ENCODE measurements at places on chromosomes 12 and 14. TPM values are rescaled to one million over a fixed set of nuclear protein-coding genes. Genes with fewer than 3 reads are reported as not detected.
A peak's percentile ranks its signal among the peaks of the same experiment; 100 is the strongest.

- H3K4me3 ChIP-seq = no peak overlapping the region
- H3K27me3 ChIP-seq = peaks cover 2% of the 10 kb centered on the region
- no peaks in the 10 kb centered on the region for H3K36me3 ChIP-seq
- no peak overlapping the region for H3K27ac ChIP-seq
Measured at GRCh38 chr12:89919241-89919906, 210.7 kb upstream of the ATP2B1 start.

DNA sequence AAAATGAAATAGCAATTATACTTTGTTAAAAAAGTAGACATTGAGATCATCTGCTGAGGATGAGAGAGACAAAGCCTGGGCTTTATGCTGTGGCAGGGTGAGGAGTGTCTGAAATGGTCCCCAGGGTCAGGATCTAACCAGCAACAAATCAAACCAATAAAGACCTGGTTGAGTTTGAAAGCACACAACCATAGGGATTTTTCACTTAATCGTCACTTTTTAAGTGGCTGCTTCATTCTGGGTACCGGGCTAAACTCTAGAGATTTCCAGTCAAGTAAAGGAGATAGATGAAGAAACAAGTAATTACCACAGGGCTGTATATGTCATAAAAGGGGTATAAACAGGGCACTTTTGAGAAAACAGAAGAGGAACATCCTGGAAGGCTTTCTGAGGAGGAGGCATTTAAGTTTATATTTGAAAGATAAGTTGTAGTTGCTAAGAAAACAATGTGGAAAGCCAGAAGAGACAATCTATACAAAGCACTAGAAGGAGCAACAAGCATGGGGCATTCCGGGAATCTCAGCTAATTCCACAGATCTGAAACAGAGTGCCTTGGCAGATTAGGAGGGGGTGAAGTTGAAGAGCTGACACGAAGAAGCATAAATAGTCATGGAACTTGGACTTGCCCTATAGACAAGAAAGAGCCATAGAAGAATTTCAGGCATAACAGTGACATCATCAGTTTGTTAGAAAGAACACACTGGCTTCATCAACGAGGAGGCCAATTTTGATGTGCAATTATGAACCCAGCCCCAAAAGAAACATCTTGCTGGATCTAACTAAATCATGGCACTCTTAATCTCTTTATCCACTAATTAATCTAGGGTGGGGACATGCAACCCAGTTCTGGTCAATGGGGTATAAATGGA lies 46.9 kb upstream of the FRS2 start:
- no peak for DNase-seq
- peaks cover 2% of the 10 kb centered on the region for H3K27me3 ChIP-seq

Gene IL22
- 3.4 TPM for total RNA-seq

GRCh38 chr14:91957876-91958313 lies 10.4 kb upstream of the FBLN5 start:
- no peak overlapping the region for H3K4me3 ChIP-seq
- no peaks in the 10 kb centered on the region for H3K4me1 ChIP-seq
- no peak for DNase-seq

GRCh38 chr12:92601176-92601575 lies 101.6 kb upstream of the PLEKHG7 start:
- H3K36me3 ChIP-seq = peaks cover 28% of the 10 kb centered on the region
- no peak overlapping the region for H3K27ac ChIP-seq
- DNase-seq = no peak

DNA sequence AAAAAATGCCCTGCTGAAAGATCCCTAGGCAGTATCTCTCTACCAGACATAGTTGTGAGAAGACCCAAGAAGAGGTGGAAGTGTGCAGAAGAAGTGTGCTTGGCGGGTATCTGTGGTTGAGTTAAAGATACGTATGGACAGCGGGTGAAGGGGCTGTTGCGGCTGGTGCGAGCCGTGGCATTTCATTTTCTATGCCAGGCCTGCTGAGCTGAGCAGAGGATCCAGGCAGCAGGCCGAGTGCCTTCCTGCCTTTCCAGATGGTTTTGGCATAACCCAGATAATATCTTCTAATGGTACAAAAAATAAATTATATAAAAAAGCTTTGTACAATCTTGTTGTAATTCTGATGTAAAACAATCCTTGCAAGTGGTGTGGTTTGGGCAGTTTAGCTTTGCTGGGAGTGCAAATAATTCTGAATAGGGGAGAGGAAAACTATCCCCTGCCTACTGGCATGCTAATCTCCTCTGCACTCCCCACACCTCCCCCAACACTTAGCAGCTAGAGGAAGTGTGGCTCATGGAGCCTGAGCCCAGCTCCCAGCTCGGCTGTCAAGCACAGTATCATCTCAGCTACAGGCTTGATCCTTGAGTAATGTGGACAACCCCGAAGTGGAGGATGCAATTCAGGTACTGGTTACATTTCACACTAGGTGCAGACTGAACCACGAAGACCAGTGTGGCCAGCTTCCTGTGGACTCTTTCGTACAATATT lies 168.9 kb downstream of the VRK1 start:
- peaks cover 12% of the 10 kb centered on the region for H3K4me1 ChIP-seq
- no peak overlapping the region for H3K27ac ChIP-seq
- H3K36me3 ChIP-seq = peaks cover 7% of the 10 kb centered on the region
- H3K27me3 ChIP-seq = no peaks in the 10 kb centered on the region
- no peak for DNase-seq
- H3K4me3 ChIP-seq = no peak overlapping the region

DNA sequence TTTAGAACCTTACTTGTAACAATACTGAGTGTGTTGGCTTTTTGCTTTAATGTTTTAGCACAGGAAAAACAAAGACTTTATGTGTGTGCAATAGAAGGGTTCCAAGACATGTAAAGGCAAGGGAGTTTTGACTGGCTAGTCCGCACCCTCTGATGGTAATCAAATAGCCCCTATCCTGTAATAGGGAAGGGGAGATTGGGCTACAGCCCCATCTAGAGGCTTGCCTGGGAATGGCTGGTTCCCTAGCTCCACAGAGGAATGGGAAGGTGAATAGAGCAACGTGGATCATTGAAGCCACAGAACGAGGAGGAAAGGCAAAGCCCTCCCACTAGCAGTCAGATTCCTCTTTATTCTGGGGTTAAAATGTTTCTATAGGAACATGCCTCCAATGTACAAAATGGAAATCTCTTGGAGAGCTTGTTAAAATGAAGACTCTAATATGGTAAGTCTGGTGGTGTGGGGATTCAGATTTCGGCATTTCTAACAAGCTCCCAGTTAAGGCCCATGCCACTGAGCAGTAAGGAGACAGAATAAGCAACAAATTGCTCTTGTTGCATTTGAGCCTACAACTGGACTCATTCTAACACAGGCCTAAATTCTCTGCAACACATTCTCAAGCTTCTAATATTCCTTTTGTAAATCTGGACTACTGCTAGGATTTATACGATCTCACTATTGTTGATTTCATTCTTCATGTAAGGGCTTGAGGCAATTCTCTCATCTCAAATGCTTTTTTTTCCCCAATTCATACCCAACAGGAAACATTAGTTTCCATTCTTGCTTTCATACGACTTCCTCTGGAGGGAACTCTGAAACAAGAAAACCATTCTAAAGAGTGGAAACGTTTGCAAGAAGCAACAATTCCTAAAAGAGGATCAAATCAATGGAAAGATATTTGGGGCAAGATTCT lies 57.1 kb downstream of the NIN start:
- no peak overlapping the region for H3K27ac ChIP-seq
- peaks cover 19% of the 10 kb centered on the region for H3K4me1 ChIP-seq
- H3K27me3 ChIP-seq = no peaks in the 10 kb centered on the region
- peaks cover 39% of the 10 kb centered on the region for H3K36me3 ChIP-seq
- DNase-seq = no peak
- H3K4me3 ChIP-seq = no peak overlapping the region

DNA sequence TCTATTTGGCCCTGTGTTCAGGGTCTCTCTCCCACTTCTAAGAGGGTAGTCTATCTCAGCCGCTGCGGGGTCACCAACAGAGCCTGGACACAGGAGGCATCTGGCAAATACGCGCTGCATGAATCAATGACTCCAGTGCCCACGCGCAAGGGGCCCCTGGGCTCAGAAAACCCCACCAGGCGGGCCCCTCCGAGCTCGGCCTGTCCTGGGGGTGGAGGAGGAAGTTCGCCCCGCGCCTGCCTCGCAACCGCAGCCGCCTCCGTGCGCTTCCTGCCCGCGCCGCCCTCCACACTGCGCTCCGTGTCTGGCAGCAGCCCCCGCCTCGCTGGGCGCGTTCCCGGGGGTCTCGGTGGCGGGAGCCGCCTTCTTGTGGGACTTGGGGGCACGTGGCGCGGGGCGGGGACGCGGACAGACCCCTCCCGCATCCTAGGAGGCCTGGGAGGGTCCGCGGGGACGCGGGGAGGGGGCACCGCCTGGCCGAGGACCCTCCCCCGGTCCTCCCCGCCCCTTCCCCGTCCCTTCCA lies 811 bp upstream of the FBRSL1 start:
- peaks cover 45% of the 10 kb centered on the region for H3K4me1 ChIP-seq
- peaks cover 1% of the 10 kb centered on the region for H3K27me3 ChIP-seq
- peak; percentile 63 for DNase-seq
- peak overlapping the region; percentile 84 for H3K4me3 ChIP-seq
- peaks cover 4% of the 10 kb centered on the region for H3K36me3 ChIP-seq
- H3K27ac ChIP-seq = peak overlapping the region; percentile 90

Gene SLC25A47
- not detected for total RNA-seq
